ENCODE measurements at places on chromosomes 13 and 19.

DNA sequence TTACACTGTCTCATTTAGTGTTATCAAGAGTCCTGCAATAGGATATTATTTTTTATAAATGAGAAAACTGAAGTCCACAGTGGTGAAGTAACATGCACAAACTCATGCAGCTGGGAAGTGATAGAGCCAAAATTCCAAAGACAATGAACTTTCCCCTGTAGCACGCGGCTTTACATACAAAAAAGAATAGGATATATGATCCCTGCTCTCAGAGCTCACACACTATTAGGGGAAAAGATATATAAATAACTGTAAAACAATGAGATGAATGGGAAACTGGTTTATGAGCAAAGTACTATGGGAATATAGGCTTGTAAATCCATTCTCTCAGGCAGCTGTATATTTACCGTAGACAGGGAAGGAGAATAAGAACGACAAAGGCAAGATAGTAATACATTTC is 39.7 kb downstream of the THSD1 start:
- DNase-seq, result no peak

DNA sequence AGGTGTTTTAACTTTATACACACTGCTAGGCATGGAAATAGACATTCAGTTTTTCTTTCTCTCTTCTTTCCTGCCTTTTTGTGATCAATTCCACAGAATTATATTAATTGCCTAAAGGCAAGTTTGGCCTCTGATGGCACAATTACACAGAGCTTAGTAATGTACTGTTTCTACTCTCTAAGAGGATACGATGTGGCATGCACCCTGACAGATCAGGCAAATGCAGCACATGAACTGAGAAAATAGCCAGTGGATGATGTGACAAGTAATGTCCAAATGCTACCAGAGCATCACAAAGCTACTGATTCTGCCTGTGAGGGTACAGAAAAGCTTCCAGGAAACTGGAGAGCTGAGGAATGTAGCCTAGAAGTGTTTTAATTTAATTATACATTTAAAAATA is 233.8 kb upstream of the PRR20A start:
- DNase-seq, result no peak

- DNase-seq, result no peak
Observed at GRCh38 chr13:28984825-28985224, 164.7 kb downstream of the MTUS2 start.

- no peak for DNase-seq
Observed at GRCh38 chr13:43569658-43570057, 217.1 kb downstream of the ENOX1 start.

DNA sequence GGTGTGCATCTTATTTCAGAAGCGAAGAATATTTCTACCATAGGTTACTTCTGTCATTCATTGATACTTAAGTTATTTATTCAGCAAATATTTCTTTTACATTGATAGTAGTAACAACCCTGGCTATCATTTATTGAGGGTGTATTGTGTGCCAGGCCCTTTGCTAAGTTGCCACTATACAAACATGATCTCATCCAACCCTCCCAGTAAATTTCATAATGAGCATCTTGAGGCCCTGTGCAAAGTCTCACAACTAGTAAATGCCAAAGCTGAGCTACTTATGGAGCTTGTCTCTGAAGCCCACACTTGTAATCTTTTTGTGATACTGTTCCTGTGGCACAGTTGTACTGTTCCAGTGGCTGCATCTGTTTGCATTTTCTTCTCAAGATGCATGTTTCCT is 36.1 kb downstream of the RNASEH2B start:
- no peak for DNase-seq

GRCh38 chr19:50416034-50416977 is 2.4 kb upstream of the SPIB start:
- no peak for DNase-seq

- no peak for DNase-seq
Observed at GRCh38 chr19:9941231-9941630, 4.9 kb upstream of the OLFM2 start.

GRCh38 chr19:53659292-53659691 is 27.5 kb downstream of the DPRX start:
- DNase-seq, result no peak

- DNase-seq, result no peak
Observed at GRCh38 chr13:19984430-19985218, 26.1 kb downstream of the ZMYM2 start.

GRCh38 chr19:42216653-42217519 is 591 bp downstream of the DEDD2 start:
- DNase-seq, result peak; percentile 7

DNA sequence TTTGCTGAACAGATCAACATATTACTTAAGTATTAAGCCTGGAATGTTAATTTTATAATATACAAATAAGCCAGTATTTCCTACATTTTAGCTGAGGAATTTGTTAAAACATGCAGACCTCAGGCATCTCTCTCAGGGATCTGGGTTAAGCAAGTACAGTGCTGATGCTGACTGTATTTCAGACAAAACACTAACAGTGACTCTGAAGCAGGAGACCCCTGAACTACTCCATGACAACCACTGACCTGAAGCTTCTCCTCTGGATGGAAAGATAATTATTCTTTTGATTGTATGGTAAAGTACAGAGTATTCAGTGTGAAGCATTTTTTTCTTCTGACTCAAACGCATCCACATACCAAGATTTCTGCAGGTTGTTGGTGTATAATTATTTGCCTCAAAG is 680.8 kb downstream of the LIG4 start:
- no peak for DNase-seq

GRCh38 chr19:42529248-42529764 is 1.0 kb upstream of the CEACAM1 start:
- DNase-seq, result peak; percentile 28

- no peak for DNase-seq
Observed at GRCh38 chr13:86729206-86729605, 930.0 kb upstream of the SLITRK6 start.

- DNase-seq, result no peak
Observed at GRCh38 chr13:29908416-29909080, 58.1 kb upstream of the UBL3 start.

DNA sequence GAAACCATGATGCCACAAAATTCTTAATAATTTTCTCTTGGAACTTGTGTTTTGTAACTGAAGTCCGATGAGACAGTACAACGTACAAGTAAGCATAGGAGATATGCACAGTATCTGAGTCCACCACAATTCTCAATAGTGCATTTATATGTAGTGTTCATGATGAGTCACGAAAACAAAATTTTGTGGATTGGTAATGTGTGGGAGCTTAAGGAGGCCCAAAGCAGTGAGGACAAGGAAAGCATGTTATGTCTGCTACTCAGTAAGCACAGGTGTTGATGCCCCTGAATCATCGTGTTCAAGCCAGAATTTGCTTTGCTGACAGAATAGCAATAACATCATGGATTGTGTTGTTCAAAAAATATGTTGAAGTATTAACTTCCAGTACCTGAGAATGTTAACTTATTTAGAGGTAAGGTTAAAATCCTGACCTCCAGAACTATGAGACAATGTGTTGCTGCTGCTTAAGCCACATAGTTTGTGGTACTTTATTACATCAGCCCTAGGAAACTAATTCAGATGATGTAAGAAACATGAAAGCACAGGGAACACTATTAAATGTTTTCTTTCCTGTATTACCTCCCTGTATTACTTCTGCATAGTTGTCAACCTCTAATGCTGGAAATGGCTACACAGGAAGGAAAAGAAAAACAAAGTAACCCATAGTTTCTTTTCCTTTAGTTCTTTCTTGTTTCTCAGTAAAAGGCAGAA is 201.3 kb downstream of the SLITRK6 start:
- no peak for DNase-seq

- DNase-seq, result no peak
Observed at GRCh38 chr13:50914848-50915247, 5.3 kb downstream of the RNASEH2B start.

GRCh38 chr19:33520048-33520643 is 1.4 kb downstream of the PEPD start:
- no peak for DNase-seq

DNA sequence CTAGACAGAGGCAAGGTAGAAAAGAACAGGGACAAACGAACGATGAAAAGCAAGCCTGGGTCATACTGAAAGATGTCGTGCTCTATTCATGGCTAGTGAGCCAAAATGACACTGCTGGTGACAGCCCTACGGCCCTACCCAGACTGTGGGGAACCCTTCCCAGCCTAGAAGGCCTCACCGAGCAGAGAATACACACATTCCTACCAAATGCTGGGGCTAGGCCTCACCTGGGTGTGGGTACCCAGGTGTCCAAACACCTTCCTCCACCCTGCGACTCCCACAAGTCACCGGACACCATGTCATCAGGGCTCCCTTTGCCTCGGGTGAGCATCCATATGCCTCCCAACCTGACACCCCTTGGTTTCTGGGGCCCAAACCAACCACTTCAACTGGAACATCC is 85.3 kb upstream of the DOCK9 start:
- DNase-seq, result no peak

DNA sequence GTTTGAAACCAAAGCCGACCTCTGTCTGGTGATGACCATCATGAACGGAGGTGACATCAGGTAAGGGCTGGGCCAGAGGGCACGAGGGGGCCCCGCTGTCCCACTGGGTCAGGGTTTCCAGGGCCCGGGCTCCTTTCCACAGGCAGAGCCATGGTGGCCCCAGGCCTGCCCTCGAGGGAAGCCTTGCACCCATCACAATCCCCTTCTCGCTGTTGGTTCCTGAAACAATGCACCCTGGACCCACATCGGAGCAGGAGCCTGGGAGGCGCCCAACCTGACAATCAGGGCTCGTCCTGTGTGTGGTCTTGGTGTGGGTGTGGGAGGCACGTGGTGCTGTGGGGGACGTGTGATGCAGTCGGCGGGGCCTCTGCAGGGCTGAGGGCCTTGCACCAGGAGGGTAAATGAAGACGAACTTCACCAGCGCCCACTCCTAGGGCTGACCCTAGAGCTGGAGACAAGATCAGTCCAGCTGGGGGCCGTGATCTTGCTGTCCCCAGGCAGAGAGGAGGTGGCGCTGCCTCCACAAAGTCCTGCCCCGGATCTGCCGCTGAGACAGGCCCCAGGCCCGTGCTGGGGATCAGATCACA is 2.8 kb downstream of the GRK1 start:
- no peak for DNase-seq

DNA sequence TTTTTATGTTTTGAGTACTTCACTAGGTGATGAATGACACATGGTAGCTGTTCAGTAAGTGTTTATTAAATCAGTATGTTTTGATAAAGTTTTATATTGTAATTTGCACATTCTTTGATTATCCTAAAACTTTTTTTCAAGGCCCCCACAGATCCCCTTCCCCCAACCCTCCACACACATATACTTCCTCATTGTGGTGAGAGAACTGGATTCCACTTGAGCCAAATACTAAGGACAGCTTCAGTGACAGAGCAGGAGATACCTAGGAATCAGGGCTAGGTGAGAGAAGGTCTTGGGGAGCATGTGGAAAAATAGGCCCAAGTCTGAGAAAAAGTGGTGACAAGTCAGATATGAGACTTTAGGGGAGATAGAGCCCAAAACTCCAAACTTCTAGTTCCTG is 174.6 kb downstream of the TDRD3 start:
- DNase-seq, result no peak

GRCh38 chr13:110616103-110617101 is 1.1 kb downstream of the NAXD start:
- DNase-seq, result no peak

GRCh38 chr13:87274209-87274819 is 396.9 kb upstream of the SLITRK5 start:
- peak; percentile 33 for DNase-seq

GRCh38 chr19:51607077-51607476 is 23.1 kb downstream of the SIGLEC5 start:
- no peak for DNase-seq

DNA sequence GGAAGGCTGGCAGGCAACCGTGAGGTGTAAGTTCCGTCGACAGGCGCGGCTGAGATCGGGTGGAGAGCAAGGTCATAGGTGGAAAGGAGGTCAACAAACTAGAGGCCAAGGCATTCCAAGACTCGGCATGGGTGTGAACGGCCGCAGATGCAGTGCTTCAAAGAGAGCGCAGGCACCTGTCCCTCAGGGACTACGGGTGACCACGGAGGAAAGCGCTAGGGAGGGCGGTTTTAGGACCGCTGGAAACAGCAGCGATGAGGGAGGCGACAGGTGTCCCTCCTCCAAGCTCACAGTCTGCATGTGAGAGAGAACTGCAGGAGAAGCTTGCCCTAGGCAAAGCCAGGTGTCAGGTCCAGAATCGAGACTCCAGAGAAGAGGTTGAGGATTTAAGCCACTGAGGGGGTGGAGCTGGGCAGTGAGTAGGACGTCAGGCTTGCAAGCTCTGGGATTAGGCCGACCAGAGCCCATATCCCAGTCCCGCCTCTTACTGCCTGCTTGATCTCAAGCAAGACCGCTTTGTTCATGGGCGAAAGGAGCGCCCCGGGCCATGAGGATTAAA is 1.6 kb upstream of the MLNR start:
- no peak for DNase-seq

- no peak for DNase-seq
Observed at GRCh38 chr19:45599286-45599685, 2.7 kb downstream of the GPR4 start.

DNA sequence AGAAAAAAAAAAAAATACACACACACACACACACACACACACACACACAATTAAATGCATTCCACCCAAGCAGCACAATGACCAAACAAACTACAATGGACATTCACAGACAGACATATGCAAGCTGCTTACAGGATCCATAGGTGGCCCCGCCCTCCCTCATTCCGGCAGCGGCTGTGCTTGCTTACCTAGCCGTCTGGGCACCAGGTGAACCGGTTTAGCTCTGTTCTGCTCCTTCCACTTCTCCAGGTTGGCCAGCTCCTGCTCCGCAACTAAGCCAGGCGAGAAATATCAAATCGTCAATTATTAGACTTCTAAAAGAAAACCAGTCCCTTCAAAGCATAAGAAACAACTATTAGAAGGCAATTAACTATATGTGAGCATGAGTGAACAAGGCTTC is 23.1 kb downstream of the EPSTI1 start:
- DNase-seq, result no peak

- DNase-seq, result no peak
Observed at GRCh38 chr19:42174958-42175734, 42.3 kb downstream of the DEDD2 start.

- peak; percentile 6 for DNase-seq
Observed at GRCh38 chr13:39684531-39685137, 29.2 kb downstream of the COG6 start.

GRCh38 chr13:23671377-23671776 is 101.2 kb downstream of the TNFRSF19 start:
- DNase-seq, result no peak

DNA sequence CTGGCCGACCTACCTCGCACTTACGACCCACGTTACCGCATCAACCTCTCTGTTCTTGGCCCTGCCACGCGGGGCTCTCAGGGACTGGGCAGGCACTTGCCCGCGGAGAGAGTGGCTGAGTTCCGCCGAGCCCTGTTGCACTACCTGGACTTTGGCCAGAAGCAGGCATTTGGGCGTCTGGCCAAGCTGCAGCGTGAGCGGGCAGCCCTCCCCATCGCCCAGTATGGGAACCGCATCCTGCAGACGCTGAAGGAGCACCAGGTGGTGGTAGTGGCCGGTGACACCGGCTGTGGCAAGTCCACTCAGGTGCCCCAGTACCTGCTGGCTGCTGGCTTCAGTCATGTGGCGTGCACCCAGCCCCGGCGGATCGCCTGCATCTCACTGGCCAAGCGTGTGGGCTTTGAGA is 4.2 kb downstream of the DHX34 start:
- no peak for DNase-seq

Data from smooth muscle cell of the brain vasculature (primary cell).